Stimulated activated CD4-positive, alpha-beta T cell treated with anti-CD3 and anti-CD28 coated beads, TNF-alpha, amount 100 ng/mL, for 24 hours (primary cell): ENCODE measurements at places on chromosomes 7 and 10.

- DNase-seq, result no peak
These were observed 40.4 kb upstream of the SHH start for GRCh38 chr7:155852426-155853301.

DNA sequence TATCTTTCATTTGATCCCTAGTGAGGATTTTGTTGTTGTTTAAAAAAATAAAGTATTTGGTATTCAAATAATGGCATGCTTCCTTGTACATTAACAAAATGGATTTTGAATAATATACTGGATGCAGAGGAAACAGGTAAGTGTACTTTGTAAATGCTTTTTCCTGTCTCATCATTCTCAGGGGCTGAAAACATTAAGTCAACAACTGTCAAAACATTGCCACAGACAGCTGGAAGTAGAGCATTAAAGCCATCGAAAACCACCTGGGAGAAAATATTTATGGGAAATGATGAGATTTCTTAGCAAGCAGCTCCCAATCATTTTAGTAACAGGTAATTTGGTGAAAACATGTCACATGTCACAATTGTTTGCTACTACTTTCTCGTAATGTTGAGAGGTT lies 10.7 kb downstream of the TAS2R39 start:
- DNase-seq, result no peak

GRCh38 chr10:100204370-100204769 lies 18.5 kb upstream of the ERLIN1 start:
- DNase-seq, result no peak

- DNase-seq, result no peak
These were observed 8.7 kb downstream of the CPXM2 start for GRCh38 chr10:123882681-123883445.

- no peak for DNase-seq
These were observed 4.5 kb upstream of the CPVL start for GRCh38 chr7:29150856-29151255.

DNA sequence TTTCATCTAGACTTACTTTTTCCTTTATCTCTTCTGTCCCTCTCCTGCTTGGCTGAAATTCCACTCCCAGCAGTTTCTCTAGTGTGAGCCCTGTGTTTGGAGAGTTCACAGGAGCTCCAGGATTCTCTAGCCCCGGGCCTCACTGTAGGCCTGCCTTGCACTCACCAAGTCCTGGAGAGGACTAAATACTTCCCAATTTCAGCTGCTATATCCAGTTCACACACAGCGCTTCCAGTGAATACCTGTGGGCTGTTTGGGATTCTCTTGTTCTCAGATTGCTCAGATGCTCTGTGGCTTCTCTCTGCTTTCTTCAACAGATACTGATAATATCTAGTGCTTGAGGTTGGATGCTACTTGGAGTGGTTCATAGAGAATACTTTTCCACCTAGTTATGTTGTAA lies 46.0 kb downstream of the MINPP1 start:
- no peak for DNase-seq

- DNase-seq, result no peak
These were observed 2.9 kb downstream of the MACROH2A2 start for GRCh38 chr10:70055550-70055949.

DNA sequence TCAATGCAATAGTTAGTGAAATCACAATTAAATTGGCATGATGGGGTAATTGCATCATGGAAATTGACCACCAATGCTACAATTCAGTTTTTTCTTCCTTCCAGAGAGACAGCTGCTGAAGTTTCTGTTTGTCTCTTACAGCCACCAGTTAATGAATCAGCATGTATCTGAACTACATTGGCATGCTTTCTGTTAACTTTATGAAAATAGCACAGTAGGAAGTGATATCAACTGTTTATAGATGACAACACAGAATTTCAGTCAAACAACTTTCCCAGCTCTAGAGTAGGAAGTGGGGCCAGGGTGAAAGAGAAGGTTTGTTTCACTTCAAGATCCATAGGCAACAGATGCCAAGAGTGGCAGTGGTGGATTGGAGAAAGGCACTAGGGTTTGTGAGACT lies 339.6 kb upstream of the VWC2 start:
- DNase-seq, result no peak

- no peak for DNase-seq
These were observed 92.0 kb downstream of the LSMEM1 start for GRCh38 chr7:112572669-112573301.

DNA sequence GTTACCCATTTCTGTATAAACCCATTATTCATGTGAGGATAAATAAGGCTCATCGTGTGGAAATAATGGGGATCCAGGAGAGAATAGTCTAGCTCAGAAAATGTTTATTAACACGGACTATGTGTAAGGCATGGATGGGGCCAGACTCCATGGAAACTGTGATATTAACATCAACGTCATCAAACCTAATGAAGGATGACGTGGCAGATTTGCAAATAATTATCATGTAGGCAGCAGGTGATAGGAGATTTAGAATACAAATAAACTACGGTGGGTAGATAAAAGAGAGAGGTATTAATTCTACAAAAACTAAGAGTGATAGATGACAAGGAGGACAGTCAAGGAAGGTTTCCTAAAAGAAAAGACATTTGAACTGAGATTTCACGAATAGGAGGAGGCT lies 592.2 kb downstream of the REEP3 start:
- no peak for DNase-seq

DNA sequence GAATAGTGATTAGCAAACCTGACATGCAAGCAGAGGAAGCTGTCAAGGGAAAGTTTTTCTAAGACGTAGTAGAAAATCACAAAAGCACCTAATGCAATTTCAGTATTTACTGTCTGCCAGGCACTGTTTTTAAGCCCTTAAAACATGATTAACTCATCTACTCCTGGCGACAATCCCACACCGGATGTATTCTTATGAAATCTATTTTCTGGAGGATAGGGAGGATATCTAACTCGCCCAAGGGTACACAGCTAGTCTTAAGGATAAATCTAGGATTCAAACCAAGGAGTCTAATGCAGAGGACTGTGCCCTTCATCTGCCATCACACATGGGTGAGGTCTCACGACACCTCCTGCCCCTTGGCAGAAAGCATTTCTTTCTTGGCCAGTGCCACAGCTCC lies 47.8 kb upstream of the FIGNL1 start:
- DNase-seq, result no peak

- DNase-seq, result no peak
These were observed 516.5 kb downstream of the PHTF2 start for GRCh38 chr7:78315119-78315518.

DNA sequence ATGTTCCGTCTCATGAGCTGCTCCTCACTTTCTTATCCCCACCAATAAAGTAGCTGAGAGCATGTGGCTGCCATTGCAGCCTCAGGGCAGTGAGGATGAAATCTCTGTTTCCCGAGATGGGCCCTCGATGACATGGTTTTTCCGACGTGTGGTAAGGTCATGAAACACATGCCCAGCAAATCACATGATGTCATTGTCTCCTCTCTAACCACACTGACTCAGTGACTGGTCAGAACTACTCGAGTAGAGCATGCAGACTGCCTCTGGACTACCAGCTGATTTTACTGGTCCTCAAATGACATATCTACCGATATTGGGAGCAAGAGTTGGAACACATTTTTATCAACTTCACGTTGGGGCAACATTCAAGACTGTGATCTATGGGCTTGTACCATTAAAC lies 786.1 kb downstream of the CNTNAP2 start:
- DNase-seq, result no peak

- no peak for DNase-seq
These were observed 208.1 kb downstream of the KIAA1217 start for GRCh38 chr10:24417053-24417452.

- DNase-seq, result no peak
These were observed 68.5 kb downstream of the EPDR1 start for GRCh38 chr7:37988721-37989650.

GRCh38 chr7:47225387-47226131 lies 356.4 kb downstream of the TNS3 start:
- DNase-seq, result no peak

DNA sequence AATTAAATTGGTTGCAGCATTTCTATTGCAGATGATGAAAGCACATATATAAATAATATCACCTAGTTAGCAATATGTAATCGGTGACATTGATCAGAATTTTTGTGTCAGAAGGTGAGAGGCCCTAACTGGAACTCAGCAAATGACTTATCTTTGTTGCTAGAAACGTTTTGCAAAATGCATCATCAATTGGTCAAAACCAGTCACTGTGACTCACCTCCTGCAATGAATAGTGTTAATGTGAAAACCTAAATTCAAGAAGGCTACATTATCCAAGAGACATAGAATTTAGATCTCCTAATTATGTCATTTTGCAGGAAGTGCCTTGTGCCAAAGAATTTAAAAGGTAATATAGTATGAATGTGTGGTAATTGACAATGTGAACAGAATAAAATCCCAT lies 9.8 kb upstream of the PNLIPRP3 start:
- no peak for DNase-seq

GRCh38 chr10:58424176-58424575 lies 39.0 kb downstream of the TFAM start:
- no peak for DNase-seq

DNA sequence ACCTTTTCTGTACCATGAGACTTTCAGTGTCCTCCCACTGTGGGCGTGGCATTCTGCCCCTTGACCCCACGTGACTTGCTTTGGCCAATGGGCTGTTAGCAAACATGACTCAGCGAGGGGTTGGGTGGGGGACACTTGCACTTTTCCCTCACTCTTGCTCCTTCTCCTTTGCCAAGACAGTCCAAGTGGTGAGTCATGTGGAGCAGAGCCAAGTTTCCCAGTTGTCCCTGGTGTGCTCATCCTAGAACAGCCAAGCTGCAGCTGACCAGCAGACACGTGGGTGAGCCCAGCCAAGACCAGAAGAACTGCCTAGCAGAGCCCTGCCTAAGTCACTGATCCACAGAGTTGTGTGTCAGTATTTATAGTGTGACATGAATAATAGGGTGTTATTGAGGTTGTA lies 82.8 kb upstream of the CPXM2 start:
- no peak for DNase-seq

- DNase-seq, result no peak
These were observed 23.6 kb downstream of the MEST start for GRCh38 chr7:130515315-130516040.

- no peak for DNase-seq
These were observed 89.8 kb upstream of the ANK3 start for GRCh38 chr10:60479305-60480020.

DNA sequence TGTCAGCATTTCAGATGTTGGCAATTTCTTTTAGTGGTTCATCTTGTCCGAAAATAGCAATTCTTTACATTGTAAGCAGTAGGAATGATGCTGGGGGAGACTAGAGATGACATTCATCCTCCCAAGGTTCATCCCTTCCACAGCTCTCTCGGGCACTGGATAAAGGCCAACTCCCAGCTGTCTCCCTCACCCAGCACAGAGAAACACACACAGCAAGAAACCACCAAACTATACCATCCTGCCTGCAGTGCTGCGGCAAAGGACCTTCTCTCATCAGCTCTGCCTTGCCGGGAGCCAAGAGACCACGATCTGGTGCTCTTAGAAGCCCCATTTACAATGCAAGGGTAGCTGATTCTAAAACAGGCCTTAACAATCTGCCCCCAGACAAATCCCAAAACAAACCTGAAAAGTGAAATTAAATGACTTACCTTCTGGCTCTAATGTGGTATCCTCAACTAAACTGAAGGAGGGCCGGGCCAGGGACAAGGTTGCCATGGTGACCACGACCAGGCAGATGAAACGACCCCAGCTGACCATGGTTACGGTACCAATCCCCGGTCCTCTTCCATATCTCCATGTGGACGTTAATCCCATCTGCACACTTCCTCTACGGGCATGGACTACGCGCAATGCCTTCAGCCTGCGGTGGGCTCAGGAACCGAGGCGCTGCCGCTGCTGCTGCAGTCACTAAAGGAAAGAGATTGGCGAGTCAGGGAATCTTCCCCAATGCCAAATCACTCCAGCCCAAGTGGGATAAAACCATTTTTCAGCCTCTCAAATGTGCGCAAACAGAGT lies 4.8 kb downstream of the FGFR2 start:
- no peak for DNase-seq

DNA sequence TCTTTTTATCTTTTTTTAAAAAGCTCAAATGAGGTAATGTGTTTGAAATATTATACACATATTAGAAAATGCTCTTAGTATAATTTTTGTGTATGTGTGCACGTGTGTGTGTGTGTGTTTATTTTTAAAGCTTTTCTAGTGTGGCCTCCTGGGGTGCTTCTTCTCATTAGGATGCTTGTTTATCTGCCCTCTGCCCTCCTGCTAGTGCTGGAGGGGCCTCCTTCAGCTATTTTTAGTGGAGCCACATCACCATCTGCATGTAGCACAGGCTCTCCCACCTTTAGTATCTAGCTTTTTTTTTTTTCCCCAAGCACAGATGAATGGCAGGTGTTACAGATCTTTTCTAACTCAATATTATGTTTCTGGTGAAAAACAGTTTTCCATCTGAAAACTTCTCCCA lies 155.7 kb upstream of the TMEM229A start:
- DNase-seq, result no peak

GRCh38 chr10:23914641-23915040 lies 294.3 kb upstream of the KIAA1217 start:
- no peak for DNase-seq

DNA sequence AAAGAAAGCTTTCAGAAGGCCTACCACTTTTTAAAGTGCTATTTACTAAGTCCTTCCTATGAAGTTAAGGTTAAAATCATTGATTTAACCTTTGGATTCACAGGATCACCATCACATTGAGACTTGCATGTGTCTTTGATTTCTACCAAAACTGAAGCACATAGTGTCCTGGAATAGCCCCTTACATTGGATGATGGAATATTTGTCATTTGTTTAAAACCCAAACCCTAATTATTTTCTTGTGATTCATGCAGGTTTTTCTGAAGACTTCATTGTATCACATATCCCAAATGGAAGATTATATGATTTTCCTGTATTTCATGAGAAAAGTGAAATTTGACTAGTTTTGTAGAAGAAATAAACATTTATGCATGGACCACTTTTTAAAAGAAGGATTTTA lies 3.3 kb downstream of the SEMA3A start:
- DNase-seq, result no peak

GRCh38 chr7:128841171-128841690 lies 11.0 kb downstream of the FLNC start:
- DNase-seq, result no peak

DNA sequence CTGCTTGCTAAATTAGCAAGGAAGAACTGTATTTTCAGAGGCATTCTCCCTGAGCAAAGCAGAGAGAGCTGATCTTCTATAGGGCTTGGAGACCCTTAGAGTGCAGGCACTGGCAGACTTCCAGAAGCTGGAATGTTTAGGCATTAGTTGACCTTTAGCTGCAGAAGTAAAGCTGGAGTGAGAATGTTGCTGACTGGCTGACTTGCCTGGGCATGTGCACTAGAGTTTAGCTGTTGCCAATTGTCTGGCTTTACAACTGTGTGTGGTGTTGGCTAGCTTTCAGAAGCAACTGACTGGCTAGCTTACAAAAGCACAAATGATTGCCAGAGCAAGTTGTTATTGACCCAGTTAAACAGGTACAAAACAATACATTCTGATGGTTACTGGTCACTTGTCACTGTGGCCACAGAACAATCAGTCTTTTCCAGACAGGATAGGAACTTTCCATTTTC lies 25.1 kb downstream of the FAM13C start:
- DNase-seq, result no peak

- DNase-seq, result no peak
These were observed 38.0 kb downstream of the FOXI2 start for GRCh38 chr10:127774766-127775559.

- no peak for DNase-seq
These were observed 75.3 kb upstream of the CC2D2B start for GRCh38 chr10:95832216-95833041.

GRCh38 chr10:32084185-32084851 lies 28.1 kb upstream of the KIF5B start:
- no peak for DNase-seq
